ENCODE measurements at places on chromosomes 5 and 9. TPM values are rescaled to one million over a fixed set of nuclear protein-coding genes. Genes with fewer than 3 reads are reported as not detected.

Gene PCDHGA7
- total RNA-seq: 8.4 TPM

Gene PCBD2
- 4.7 TPM for total RNA-seq

Gene PDE6A
- total RNA-seq: not detected

Gene C8G
- not detected for total RNA-seq

Gene KCNV2
- not detected for total RNA-seq

Gene CCNJL
- 0.15 TPM for total RNA-seq

Gene SPINK13
- not detected for total RNA-seq

Gene PCDHB10
- total RNA-seq: 0.66 TPM

Gene OSMR
- 73.0 TPM for total RNA-seq

Gene ZNF483
- total RNA-seq: 1.8 TPM

Gene CNTFR
- 0.44 TPM for total RNA-seq

Gene DNM1
- 86.0 TPM for total RNA-seq

Gene PLAA
- total RNA-seq: 37.7 TPM

Gene GGTA1
- not detected for total RNA-seq

Gene PAEP
- total RNA-seq: not detected

Gene PCDHB5
- total RNA-seq: 0.29 TPM

Gene C5
- total RNA-seq: 5.1 TPM

Gene NR5A1
- total RNA-seq: not detected

Gene KIF4B
- 0.15 TPM for total RNA-seq

Gene RNF183
- not detected for total RNA-seq

Gene RGS7BP
- total RNA-seq: not detected

Gene FOXB2
- not detected for total RNA-seq
